ENCODE measurements at places on chromosomes 2 and 18.

DNA sequence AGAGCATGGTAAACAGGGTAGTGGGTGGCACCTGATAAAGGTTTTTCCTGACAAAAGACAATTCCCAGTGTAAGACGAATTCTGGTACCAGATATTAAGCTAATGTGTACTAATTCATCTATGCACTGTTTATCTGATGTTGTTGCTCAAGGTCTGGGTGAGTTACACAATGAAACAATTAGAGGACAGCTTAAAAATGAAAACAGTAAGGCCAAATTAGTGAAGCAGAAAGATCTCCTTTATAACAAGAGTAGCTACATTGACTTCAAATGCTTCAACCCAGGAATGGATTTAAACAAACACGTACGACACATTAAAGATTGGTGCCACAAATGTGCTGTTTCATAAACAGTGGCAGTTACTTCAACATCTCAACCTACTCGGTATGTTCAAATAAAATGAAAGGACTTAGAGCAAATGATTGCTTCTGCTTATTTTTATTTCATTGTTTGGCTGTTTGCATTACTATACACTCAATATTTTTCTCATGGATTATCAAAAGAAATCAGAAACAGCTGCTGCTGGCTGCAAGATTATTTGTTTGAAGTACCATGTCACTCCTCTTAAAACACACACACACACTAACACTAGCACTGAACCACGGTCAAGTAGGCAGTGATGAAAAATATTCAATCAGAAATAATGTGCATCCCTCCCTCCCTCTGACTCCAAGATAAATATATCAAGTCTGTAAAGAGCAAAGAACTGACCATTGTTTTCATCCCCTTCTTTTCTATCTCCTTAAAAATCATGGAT lies 94.4 kb upstream of the RND3 start:
- no peak for DNase-seq

GRCh38 chr2:128497461-128497860 lies 178.8 kb upstream of the HS6ST1 start:
- no peak for DNase-seq

- DNase-seq: no peak
Observed at GRCh38 chr2:24957221-24957620, 14.5 kb downstream of the DNAJC27 start.

- peak; percentile 42 for DNase-seq
Observed at GRCh38 chr2:129483366-129483765, 496.1 kb upstream of the RAB6C start.

GRCh38 chr2:172993139-172993538 lies 82.5 kb upstream of the MAP3K20 start:
- no peak for DNase-seq

DNA sequence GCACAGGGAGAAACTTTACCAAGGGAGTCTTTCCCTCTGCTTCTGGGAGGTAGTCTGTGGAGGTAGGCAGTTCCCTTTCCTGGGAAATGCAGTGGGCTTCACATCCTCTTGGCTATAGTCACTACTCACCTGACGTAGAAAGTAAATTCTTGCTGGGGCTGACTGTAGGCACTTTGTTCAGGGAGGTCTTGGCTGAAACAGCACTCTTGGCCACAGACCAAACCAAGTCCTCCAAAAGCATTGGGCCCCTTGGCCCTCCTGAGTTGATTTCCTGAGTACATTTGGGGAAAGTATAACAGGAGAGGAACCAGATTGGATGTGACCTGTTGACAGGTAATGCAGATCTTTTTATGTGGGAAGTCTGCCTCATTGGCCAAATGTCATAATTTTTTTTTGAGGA lies 108.9 kb downstream of the MGAT5 start:
- no peak for DNase-seq

DNA sequence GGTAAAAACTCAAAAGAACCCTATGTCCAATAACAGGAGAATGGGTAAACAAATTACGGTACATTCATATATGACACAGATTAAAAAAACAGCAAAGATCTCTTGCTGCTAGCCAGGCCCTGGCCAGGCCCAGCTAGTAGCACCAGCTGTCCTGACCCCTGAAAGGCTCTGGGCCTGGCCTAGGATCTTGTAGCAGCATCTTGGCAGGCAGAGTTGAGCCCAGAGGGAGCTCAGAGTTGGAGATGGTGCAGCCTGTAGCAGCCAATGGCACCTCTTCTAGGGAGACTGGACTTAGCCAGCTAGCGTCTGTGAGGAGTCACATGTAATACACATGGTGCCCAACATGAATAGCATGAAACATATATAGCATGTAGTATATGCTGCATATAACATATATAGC lies 69.1 kb downstream of the HS6ST1 start:
- no peak for DNase-seq

DNA sequence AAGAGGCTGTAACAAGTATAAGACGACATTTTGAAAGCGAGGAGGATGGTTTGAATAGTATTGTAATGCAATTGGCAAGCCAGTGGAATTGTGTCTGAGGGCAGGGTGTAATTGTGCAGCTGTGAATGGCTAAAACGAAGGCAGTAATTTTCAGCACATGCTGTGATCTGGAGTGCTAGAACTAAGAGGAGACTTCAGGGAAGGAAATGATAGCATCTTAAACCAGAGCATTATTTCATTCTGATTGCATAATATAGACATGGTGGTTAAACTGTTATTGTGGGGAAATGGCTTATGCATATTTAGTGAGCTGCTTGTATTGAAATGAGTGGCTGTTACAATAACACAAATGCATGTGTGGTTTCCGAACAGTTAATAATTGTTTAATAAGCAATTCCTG lies 36.3 kb downstream of the THSD7B start:
- DNase-seq: no peak

- no peak for DNase-seq
Observed at GRCh38 chr18:74524097-74524496, 10.2 kb upstream of the CNDP1 start.

DNA sequence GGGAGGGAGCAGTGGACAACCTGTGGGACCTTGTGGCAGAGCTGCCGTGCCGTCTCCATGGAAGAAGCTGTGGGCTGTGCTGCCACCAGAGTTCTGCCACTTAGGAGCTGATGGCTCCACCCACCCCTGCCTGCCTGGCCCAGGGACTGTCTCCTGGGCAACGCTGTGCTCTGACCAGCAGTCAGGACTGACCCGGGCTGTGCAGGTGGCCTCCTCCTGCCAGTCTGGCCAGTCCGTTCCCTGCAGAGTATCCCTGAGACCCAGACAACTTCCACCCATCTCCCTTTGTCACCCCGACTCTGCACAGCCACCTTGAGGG lies 12.8 kb downstream of the ASIC4 start:
- DNase-seq: no peak

Measured in putamen (tissue), 1 donor.